Activated T-cell treated with anti-CD3 and anti-CD28 coated beads for 24 hours (primary cell): ENCODE measurements at places on chromosomes 5 and 9.

DNA sequence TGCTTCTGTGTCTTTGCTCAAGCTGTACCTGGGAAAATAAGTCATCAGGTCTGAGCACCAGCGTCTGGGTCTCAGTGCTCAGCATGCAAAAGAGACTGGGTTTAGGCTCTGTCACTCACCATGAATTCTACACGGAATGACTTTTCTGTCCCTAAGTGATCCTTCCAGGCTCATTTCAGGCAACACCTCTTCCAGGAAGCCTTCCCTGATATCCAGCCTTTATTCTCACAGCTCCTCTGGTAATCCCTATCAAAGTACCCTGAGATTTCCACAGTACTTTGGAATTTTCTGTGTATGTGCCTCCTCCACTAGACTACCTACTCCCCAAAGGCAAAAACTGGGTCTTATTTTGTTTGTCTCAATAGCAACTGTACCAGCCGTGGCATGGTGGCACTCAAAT is 92.7 kb upstream of the BOD1 start:
- no peak for DNase-seq

- no peak for DNase-seq
Observed at GRCh38 chr5:111563031-111563822, 50.9 kb upstream of the STARD4 start.

GRCh38 chr9:123399803-123400378 is 43.9 kb downstream of the CRB2 start:
- DNase-seq, result no peak

DNA sequence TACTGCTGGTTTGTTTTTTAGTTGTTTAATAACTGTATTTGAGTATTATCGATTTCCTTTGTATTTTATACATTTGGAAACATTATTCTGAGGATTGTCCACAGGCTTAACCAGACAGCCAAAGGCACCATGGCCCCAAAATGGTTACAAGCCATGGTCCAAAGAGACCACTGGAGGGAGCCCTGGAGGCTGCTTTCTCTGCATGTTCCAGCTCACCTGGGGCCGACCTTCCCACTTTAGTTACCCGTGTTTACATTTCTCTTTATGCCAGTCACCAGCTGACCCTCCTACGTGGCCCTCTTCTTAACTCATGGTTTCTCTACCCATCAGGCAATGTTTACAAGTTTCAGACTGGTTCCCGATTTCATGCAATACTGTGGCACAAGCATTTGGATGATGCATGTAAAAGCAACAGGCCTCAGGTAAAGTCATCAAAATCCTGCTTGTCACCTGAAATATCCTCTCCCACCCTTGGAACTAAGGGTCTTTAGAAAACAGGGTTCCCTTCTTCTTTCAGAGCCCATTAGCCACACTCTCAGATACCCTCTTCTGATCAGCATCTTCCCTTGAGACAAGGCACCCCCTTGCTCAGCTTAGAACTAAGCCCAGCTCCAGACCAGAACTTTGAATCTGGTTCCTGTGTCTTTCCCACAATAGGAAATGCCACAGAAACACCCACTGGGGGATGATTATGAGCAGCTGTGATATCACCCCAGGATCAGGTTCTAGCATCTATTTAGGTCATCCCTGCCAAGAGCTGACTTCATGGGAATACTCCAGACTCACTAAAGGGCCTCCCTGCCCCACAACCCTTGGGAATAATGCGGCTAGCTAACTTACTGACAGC is 49.9 kb upstream of the GARNL3 start:
- DNase-seq, result peak; percentile 51

GRCh38 chr5:32504989-32505596 is 60.6 kb upstream of the ZFR start:
- DNase-seq, result no peak

DNA sequence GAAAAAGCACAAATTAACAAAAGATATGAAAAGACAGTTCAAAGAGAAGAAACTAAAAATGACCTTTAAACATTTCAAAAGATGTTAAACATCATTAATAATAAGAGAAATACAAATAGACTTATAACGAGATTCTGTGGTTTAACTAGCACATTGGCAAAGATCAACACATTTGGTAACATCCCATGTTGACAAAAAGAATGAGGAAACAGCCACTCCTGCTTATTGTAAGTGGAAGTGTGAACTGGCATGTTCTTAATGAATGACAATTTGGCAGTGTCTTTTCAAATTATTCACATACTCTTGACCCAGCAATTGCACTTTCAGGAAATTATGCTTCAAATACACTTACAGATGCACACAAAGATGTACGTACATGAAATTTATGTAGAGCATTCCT is 176.3 kb downstream of the TLE1 start:
- DNase-seq, result no peak

- no peak for DNase-seq
Observed at GRCh38 chr5:91898019-91898418, 514.9 kb upstream of the ARRDC3 start.

DNA sequence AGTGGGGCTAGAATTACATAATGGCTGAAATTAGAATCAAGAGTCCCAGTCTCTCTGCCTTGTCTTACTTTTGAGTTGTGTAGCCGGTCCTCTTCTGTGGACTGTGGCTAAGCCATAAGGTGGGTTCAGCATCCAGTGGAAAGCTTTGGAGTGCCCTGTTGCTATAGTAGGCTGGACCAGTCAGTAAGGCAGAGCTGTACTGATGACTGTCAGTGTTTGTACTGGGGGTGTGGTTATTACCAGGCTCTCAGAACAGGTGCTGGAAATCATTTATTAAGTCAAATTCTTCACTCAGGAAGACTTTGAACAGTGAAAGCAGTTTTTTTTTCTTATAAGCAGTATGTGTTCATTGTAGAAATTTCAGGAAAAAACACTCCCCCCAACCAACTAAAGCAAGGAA is 129.4 kb downstream of the ZSWIM6 start:
- no peak for DNase-seq
